ENCODE measurements at places on chromosomes 12 and 14.

DNA sequence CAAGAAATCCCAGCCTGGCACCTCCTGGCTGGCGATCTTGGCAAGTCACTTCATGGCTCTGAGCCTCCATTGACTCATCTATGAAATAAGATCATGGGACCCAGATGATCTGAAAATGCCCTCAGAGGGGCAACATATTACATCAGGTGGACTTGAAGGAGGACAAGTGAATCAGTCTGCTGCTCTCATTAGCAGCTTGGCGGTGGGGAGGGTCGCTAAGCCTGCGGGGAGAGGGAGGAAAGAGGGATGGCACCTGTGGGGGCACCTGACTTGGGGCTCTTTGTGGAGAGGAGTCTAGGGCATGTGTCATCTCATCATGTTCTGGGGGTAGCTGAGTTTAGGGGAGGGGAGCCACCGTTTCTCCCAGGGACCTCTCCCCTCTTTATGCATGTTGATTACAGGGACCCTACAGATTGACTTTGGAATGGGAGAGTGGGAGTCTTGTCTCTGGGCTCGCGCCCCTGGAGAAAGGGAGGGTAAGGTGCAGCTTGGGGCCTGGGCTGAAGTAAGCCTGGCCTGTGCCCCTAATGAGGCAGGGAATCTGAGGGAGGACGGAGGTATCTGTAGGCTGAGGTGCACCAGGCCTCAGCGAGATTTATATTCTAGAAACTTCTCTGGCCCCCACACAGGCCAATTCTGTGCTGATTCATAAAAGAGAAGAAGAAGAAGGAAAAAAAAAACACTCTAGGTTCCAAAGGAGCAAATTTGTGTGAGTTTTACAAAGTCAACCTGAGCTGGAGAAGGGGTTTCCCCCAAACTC lies 29.3 kb upstream of the BATF start:
- DNase-seq, result no peak

GRCh38 chr12:79521576-79521975 lies 169.2 kb downstream of the PAWR start:
- DNase-seq, result no peak

- DNase-seq, result no peak
These were observed 38.2 kb downstream of the SLC6A12 start for GRCh38 chr12:175759-176158.

DNA sequence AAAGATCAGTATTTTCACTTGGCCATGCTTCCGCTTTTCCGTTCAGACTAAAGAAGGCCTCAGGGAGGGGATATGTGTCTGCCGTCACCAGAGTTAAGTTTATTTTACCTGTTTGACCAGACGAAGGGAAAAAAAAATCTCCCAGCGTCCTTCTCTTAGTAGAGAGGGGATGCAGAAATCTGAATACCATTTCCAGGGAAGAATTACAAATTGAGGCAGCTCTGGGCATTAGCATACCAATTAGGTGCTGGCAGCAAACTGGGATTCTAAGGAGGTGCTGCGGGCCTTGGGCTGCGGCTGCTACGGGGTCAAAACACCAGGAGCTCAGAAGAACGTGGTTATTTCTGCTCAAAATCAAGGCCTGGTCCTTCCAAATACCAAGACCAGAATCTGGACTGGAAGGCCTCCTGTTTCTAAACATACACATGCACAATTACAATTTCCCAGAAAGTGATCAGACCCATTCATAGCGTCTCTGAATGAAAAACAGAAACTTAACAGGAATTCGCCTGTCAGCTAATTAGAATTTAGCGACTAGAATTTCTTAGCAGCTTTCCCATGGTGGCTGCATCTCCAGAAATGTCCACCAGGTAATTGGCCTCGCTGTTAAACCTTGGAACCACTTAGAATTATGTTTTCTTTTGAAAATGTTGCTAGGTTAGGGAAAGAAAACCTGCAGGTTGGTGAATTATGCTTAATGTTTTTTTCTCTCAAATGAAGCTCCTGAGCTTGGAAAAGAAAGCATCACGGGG lies 617.0 kb downstream of the VRK1 start:
- no peak for DNase-seq

- no peak for DNase-seq
These were observed 83.8 kb downstream of the PPM1A start for GRCh38 chr14:60332869-60333268.

DNA sequence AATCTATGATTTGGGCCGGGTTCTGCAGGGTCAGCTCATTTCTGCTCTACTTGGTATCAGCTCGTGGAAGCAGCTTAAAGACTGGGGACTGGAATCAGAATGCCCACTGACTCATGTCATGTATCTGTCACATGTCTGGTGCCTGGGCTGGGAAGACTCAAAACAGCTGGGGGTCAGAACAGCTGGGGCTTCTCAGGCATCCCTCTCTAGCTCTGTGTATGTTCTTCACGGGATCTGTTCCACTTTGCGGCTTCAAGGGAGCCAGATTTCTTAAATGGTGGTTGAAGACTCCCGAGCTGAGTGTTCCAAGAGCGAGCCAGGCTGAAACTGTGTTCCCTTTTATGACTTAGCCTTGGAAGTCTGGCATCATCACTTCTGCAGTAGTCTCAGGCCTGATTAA lies 11.9 kb downstream of the AEBP2 start:
- no peak for DNase-seq

DNA sequence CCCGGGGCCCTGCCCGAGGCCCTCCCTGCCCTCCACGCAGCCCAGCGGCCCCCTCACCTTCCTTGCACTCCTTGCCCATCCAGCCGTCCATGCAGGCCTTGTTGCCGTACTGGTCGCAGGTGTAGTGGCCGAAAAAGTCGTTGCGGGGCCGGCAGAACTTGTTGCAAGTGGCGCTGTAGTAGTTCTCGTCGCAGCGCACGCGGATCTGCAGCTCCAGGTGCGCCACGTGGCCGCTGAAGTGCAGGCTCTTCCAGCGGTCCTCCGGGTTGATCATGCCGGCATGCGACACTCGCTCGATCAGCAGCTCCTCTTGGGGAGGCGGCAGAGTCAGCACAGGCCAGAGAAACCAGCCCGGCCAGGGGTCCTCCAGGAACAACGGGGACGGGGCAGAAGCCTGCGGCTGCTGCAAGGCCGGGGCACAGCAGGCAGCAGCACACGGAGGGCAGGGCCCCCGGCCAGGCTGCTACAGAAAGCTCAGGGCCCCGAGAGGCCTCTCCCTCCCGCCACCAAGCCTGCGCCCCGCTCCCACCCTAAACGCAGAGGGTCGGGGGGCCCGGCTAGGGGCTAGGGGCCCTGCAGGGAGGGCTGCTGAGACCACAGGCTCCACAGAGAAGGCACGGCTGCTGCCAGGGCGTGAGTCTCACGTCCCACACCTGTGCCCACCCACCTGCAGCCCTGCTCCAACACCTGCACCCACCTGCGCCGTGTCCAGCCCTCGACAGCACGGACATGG lies 12.7 kb downstream of the JAG2 start:
- no peak for DNase-seq

- DNase-seq, result no peak
These were observed 28.3 kb downstream of the P2RX2 start for GRCh38 chr12:132646850-132647249.

DNA sequence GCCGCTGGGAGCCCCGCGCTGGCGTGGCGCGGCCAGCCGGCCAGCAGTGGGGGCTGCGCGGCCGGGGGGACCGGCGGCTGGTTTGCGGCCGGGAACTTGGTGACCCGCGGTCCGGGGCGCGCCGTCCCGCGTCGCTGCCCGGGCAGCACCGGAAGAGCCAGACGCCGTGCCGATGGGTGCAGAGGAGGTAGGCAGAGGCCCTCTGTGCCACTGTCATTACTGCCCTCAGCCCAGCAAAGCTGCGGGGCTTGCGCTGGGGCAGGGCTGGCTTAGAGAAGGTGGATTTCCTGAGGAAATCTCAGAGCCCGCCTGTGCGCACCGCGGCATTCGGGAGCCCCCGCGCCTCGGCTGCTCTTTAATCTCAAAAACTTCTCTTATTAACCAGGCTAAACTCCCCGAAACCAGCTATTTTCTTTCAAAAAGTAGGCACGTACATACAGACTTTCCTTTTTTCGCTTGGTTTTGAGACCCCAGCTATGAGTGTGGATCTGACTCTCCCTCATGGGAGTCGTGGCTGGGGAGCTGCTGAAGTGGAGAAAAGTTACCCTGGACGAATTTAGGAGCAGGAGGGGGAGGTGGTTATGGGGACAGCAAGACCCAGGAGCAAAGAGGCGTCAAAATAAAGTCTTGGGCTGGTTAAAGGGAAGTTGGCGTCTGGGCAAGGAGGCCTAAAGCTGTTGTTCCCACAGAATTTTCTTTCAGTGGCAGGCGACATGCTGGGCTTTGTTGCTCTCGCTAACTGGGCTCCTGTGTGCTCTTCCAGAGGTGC lies 802 bp downstream of the SUSD6 start:
- peak; percentile 50 for DNase-seq

GRCh38 chr12:112443916-112444315 lies 25.2 kb downstream of the PTPN11 start:
- DNase-seq, result no peak

DNA sequence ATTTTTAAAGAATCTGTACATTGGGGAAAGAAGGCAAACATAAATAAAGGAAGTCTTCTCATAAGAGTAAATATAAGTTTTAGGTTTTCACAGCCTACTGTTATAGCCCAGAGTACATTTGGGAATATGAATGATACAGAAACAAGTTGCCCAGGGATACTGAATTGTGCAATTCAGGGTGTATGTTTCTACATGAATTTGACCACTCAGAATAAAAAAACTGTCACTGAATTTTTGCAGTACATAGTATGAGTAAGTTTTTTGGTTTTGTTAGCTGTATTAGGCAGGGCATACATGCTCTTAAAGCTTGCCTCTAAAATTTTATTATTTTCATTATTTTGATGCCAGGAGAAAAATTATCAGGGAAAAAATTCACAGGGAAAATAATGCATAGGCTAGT lies 6.6 kb upstream of the PCNX4 start:
- DNase-seq, result no peak

DNA sequence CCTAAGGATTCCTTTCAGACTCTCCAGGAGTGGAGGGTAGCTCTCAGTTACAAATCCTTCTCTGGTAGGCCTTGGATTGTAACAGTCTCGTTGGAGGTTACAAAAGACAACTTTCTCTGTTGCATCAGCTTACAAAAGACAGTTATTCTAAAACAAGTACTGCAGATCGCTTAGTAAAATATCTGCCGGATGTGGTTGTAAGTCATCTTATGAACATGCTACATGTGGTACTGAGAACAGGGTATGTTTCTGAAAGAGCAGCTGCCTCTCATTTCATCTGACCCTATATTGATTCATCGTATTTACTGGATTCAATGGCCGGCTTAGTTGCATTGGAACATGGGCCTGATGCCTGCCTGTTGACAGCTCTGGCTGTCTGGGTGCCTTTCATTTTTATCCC lies 157.4 kb downstream of the PTCSC3 start:
- DNase-seq, result no peak

- DNase-seq, result no peak
These were observed 99.6 kb upstream of the SOX5 start for GRCh38 chr12:24049101-24049500.

GRCh38 chr12:57098546-57098945 lies 9.6 kb downstream of the NAB2 start:
- no peak for DNase-seq

GRCh38 chr12:132685400-132685799 lies 1.7 kb downstream of the POLE start:
- no peak for DNase-seq

DNA sequence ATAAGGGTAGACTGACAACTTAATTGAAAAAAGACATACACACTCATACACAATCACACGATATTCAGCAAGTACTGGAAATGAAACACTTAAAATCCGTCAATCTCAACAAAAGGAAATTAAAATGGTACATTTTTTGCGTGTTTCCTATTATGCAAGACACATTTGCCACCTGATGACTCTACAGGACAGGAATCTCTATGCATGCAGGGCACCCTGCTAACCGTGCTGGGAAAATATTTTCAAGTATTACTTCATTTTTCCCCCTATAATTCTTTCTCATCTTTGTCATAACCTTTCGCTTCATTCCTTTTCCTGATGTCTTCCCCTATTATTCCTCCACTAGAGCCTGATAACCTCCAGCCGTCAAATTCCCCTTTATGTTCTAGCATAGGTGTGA lies 150.2 kb downstream of the TMEM132D start:
- DNase-seq, result no peak

DNA sequence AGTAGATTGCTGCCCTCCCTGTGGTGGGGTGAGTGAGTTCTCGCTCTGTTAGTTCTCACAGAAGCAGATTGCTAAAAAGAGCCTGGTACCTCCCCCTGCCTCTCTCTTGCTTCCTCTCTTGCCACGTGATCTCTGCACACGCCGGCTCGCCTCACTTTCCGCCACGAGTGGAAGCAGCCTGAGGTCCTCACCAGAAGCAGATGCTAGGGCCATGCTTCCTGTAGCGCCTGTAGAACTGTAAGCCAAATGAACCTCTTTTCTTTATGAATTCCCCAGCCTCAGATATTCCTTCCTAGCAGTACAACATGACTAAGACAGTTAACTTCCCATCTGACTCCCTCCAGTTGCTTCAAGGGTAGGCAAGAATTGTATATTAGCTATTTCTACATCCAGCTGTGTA lies 76.2 kb downstream of the ETV6 start:
- no peak for DNase-seq

DNA sequence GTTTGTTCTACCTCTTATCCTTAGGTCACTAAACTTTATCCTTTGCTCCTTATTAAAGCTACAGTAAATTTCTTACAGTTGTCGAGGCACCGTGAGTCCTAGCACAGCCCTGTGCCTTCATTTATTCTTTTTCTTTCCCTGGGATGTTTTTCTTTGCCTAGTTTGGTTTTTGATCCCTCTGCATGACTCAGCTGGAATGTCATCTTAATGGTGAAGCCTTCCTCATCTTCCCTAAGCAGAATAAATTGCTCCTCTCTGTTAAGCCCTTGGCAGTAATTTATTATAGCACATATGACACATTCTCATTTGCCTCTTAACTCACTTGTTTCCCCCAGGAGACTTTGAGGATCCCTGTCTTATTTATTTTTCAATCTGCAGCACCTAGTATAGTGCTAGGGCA lies 16.6 kb downstream of the ACTR10 start:
- no peak for DNase-seq

GRCh38 chr12:43238281-43238680 lies 313.7 kb downstream of the ADAMTS20 start:
- DNase-seq, result no peak

GRCh38 chr12:24945845-24946244 lies 3.1 kb downstream of the BCAT1 start:
- no peak for DNase-seq

GRCh38 chr12:119134284-119135072 lies 44.3 kb upstream of the HSPB8 start:
- DNase-seq, result no peak

- no peak for DNase-seq
These were observed 149.1 kb downstream of the KIF26A start for GRCh38 chr14:104287301-104288009.

DNA sequence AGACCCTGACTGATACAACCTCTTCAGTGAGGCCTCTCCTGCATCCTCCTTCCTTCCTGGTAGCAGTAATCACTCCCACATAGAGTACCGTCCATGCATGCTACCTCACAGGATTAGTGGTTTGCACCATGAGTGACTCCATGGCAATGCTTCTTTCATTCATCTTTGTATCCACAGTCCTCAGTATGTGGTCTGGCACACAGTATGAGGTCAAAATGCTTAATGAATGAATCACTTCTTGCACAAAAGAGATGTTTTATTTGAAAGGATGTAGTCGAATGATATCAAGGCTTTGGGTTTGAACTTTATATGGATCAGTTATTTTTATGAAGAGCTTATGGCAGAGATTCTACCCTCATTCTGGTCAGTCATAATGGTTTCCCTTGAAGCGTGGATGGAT lies 42.2 kb downstream of the KCNA5 start:
- no peak for DNase-seq

GRCh38 chr14:26389646-26390508 lies 208.0 kb downstream of the NOVA1 start:
- DNase-seq, result no peak

GRCh38 chr12:88579601-88580050 lies 645 bp downstream of the KITLG start:
- no peak for DNase-seq

- peak; percentile 51 for DNase-seq
These were observed 139.7 kb downstream of the PRIMA1 start for GRCh38 chr14:93648440-93649168.

Data from RPMI8226 (cell line).